ENCODE measurements at places on chromosomes 1 and 21.

DNA sequence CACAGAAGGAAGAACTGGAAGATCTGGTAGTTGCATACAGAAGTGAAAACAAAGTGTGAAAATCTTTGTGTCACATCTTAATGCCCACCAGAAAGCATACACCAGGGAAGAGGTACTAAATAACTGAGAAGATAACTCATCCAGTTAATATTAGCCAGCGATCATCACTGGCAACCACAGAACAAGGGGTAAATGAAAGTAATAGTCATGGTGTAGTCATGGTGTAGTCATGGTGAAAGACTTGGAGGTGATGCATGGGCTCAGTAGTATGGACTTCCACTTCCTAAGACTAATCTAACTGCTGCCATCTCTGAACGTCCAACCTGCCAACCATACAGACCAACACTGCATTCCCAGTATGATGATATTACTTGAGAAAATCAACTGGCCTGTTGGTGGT, 481.2 kb upstream of the NR5A2 start:
- no peak for DNase-seq

DNA sequence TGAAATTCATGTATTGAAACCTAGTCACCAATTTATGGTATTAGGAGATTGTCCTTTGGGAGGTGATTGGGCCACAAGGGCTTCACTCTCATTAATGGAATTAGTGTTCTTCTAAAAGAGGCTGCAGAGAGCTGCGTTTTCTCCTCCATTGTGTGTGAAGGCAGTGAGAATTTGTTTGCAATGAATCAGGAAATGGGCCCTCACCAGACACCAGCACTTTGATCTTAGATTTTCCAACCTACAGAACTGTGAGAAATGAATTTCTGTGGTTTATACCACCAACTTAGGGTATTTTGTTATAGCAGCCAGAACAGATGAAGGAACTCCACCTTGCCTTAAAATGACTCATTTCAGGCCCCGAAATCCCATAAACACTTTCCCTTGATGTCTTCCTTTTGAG, 544.2 kb downstream of the RWDD3 start:
- no peak for DNase-seq

- DNase-seq, result no peak
These were observed 105.0 kb upstream of the SPAG17 start for GRCh38 chr1:118290046-118290445.

- no peak for DNase-seq
These were observed 7.1 kb downstream of the FOXO6 start for GRCh38 chr1:41368366-41368765.

DNA sequence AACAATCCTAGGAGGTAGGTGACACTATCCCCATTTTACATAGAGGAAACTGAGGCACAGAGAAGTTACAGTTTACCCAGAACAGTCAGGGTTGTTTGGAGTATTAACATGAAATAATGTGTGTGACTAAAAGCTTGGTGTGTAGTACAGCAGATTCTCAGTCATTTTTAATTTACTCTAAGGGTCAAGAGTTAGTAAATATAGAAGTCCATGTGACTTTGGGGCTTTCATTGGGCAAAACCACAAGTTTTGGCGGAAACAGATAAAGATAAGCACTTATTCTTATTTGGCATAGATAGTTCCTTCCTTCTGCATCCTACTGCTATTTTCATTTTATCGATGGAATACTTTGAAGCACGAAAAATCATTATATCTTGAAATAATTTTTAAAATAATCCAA, 128.5 kb downstream of the DNM3 start:
- DNase-seq, result no peak

DNA sequence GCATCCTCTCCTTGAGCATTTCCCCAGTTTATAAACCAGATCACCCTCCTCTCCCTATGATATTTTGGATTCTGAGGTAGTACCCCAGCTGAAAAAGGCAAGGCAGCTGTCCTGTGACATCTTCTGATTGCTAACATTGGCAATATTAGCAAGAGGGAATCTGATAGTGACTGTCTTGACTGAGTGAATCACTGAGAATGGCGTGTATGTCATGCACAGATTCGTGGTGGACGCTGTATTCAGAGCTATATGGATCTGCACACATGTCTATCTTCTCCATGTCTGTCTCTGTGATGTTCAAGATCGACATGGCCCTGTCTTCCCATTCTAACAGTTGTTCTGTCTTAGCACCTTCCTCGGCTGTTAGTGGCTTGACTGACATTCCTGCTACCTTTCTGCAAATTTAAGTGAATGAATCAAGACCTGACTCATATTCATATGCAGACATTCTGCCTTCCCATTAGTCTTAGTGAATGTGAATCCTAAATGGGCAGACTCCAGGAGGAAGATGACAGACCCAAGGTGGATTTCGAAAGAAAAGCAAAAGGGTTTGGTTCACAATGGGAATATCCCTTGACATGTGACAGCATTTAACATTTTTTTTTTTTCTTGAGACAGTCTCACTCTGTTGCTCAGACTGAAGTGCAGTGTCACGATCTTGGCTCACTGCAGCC, 97.7 kb downstream of the PGBD5 start:
- no peak for DNase-seq

GRCh38 chr1:183126528-183126927, 59.5 kb upstream of the LAMC2 start:
- DNase-seq, result no peak

DNA sequence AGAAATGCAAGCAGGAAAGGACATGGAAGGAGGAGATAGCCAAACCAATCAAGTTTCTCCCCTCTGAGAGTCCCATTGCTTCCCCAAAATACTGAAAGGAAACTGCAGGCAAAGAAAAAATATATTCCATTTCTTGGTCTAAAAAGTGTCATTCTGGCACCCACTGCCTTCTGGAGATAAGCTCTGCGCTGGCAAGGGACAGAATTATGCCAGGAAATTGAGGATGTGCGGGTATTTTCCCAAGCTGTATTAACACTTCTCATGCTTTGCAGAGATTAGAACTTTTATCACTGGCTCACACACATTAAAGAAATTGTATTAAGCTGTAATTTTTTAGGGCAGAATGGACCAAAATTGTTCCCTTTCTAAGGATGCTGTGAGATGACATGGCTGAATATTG, 381.2 kb upstream of the DUSP10 start:
- DNase-seq, result no peak

GRCh38 chr1:195597891-195598290, 1010.3 kb downstream of the KCNT2 start:
- no peak for DNase-seq

DNA sequence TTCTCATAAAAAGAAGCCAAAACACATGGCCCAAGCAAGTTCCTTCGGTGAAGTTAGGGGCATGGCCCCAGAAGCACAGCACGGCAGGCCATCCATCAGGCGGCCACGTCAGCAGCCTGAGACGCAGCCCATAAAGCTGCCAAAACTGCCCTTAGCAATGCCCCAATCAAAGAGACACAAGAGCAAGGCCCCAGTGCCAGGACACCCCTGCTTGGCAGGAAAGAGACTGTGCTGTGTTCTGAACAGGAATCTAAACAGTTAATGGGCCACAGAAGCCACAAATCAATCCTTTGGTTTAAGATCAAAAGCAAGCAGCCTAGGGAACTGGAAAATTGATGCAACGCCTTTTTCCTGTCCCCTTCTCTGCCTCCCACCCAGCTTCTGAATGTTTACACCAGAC, 497.0 kb upstream of the USP24 start:
- no peak for DNase-seq

- DNase-seq, result no peak
These were observed 8.4 kb downstream of the QSOX1 start for GRCh38 chr1:180163041-180163440.

DNA sequence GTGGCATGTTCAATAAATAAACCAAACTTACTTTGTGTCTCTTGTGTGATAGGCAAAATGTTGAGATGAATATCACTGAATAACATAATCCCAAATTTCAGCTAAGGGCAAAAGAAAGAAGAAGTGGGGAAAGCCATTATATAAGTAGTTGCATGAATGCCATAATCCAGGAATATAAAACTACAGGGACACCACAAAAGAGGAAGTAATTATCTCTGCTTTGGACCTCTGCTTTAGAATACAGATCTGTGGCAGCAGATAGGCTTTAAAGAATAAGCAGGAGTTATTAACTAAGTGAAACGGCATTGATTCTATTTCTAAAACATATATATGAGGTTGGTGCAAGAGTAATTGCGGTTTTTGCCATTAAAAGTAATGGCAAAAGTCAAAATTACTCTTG, 288.5 kb upstream of the SNX7 start:
- no peak for DNase-seq

DNA sequence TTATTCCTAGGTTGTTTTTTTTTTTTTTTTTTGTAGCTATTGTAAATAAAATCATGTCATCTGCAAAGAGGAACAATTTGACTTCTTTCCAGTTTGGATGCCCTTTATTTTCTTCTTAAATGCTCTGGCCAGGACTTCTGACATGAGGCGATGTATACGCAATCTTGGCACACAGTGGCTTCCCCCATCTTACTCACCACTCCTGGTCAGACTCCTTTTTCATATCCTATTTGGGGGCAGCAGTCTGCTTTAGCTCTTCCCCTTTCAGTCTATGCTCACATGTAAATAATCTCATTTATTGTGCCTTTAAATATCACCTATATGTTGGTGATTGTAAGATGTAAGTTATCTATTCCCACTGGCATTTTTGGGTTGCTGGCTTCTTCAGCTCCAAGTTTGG, 56.1 kb downstream of the SLAMF6 start:
- DNase-seq, result no peak

- no peak for DNase-seq
These were observed 14.6 kb upstream of the AIM2 start for GRCh38 chr1:159091180-159091560.

GRCh38 chr1:222240536-222241181, 307.2 kb downstream of the HHIPL2 start:
- DNase-seq, result peak; percentile 69

- DNase-seq, result peak; percentile 8
These were observed 766 bp downstream of the AGO4 start for GRCh38 chr1:35808450-35809113.

- DNase-seq, result no peak
These were observed 16.0 kb upstream of the FRRS1 start for GRCh38 chr1:99782397-99782796.

GRCh38 chr1:45769261-45769932, 18.9 kb upstream of the IPP start:
- no peak for DNase-seq

DNA sequence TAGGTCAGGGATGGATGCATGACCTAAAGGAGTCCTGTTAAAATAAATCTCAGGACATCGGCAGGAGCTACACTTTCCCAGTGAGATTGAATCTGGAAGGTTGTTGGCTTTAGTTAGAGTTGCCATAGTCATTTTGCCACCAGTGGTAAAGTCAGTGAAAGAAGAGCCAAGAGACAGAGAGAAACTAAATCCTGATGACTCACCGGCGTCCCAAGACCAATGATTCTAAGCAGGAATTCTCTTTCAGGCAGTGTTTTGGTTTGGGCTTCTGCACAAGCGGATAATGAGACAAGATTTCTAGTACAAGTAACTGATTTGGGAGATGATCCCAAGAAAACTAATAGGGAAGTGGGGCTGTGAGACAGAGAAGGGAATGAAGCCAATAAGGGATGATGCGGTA, 88.8 kb upstream of the ETS2 start:
- DNase-seq, result no peak

- DNase-seq, result no peak
These were observed 137.6 kb downstream of the CLIC6 start for GRCh38 chr21:34806423-34806822.

DNA sequence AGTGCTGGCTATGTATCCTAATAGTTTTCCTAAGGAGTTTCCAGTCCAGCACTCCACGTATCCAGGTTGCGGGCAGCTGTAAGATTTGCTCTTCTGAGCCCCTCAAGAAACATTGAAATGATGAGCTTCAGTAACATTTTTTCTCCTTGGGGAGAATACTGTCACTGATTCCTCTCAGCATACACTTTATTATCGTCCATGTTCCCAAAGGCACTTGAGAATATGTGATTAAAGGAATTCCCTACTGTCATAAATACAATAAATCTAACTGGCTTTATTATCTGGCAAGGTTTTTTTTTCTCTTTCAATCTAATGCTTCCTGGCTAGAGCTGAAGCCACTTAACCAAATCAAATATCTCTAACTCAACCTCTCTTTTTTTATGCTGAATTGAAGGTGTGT, 359.2 kb upstream of the PKN2 start:
- no peak for DNase-seq

DNA sequence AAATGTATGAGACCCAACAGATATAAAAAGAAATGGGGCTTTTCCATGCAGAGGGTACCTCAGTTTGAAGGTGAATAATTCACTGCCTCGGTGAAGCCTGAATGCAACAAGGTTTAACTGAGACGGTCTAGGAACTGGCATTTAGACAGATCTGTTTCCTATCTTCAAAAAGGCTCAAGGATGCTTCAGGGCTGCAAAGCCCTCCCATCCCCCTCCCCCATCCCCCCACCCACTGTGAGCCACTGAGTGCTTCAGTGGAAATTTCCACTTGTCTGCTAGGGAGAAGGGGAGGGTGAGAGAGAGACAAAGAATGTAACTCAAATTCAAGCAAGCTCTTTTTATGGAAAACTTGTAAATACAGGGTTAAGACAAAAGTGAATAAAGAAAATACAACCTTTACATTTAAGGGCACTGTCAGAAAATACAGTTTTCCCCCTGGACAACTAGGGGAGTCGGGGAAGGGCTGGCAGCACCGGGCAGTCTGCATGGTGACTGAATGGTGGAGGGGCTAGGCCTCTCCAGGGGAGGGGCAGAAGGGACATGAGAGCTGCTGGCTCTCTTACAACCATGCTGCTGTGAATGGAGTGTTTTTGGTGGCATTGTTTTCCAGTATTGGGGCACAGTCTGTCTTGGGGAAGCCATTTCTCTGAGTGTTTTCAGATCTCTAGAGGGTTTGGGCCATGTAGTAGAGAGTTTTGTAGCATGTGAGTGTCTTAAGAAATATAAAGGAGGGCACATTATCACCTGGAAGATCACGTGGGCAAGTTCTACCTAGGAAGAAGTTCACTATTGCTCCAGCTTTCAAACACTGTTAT, 56.7 kb downstream of the MRPS6 start:
- DNase-seq, result peak; percentile 78

GRCh38 chr1:88673446-88673845, 10.6 kb upstream of the PKN2 start:
- DNase-seq, result no peak

- no peak for DNase-seq
These were observed 1156.3 kb upstream of the B3GALT2 start for GRCh38 chr1:194342484-194343262.

DNA sequence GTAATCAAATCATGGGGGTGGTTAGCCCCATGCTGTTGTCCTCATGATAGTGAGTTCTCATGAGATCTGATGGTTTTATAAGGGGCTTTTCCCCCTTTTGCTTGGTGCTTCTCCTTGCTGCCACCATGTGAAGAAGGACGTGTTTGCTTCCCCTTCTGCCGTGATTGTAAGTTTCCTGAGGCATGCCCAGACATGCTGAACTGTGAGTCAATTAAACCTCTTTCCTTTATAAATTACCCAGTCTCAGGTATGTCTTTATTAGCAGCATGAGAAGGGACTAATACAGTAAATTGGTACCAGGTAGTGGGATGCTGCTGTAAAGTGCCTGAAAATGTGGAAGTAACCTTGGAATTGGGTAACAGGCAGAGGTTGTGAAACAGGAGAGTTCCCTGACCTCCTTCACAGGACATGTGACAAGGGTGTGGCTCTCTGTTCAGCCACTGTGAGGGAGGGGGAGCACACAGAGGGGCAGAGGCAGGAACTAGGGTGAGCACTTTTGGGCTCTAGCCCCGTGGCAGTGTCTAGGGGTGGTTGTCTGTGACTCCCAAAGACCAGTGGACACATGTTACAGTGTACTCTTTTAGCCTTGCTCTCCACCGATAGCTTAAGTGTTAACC, 105.3 kb downstream of the BACH1 start:
- DNase-seq, result no peak

GRCh38 chr1:59687081-59687480, 127.7 kb upstream of the HOOK1 start:
- no peak for DNase-seq

Data from NCI-H1417 (cell line).